Astrocyte (in vitro differentiated cells and primary cell): ENCODE measurements at places on chromosomes 6 and 20. TPM values are rescaled to one million over a fixed set of nuclear protein-coding genes. Genes with fewer than 3 reads are reported as not detected.

UST gene
- 15.3 and 18.0 TPM in 2 replicates for total RNA-seq

MEP1A gene
- total RNA-seq = not detected in 2 replicates

ZNF334 gene
- 8.5 and 9.3 TPM in 2 replicates for total RNA-seq

WFDC8 gene
- total RNA-seq = not detected in 2 replicates

- peak; percentile 53 for DNase-seq
Observed at GRCh38 chr6:155162682-155163081, 101.1 kb upstream of the CLDN20 start.

GRCh38 chr6:108114841-108115597, 40.5 kb upstream of the OSTM1 start:
- DNase-seq = peak; percentile 76

- DNase-seq = peak; percentile 73
Observed at GRCh38 chr6:14129575-14129974, 12.0 kb downstream of the CD83 start.

DNA sequence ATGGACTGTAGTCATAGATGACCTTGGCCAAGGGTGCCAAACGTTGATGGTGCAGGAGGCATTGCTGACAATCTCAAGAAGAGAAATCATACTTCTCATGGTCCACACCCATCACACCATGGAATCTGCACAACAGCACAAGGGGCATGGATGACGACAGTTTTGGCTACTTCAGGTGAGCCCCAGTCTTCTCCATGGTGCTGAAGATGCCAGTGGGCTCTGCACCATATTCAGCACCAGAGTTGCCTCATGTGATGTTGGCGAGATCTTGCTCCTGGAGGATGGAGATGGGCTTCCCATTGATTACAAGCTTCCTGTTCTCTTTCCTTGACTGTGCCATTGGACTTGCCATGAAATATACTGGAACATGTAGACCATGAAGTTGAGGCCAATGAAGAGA, 188.9 kb downstream of the NRN1 start:
- no peak for DNase-seq

DNA sequence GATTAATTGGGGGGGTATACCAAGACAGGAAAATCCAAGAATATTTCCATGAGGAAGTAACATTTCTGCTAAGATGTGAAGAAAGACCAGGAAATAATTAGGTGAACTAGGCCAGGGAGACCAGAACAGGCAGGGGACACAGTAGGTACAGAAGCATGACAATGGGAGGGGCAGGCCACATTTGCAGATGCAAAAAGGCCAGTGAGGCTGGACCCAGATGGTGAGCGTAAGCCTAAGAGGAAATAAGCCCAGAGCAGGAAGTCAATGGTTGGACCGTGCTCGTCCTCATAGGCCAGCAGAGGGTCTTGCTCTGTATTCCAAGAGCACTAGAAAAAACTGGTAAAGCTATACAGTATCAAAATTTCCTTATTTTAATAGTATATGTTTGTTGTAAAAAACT, 9.4 kb downstream of the CEP162 start:
- DNase-seq = no peak

DNA sequence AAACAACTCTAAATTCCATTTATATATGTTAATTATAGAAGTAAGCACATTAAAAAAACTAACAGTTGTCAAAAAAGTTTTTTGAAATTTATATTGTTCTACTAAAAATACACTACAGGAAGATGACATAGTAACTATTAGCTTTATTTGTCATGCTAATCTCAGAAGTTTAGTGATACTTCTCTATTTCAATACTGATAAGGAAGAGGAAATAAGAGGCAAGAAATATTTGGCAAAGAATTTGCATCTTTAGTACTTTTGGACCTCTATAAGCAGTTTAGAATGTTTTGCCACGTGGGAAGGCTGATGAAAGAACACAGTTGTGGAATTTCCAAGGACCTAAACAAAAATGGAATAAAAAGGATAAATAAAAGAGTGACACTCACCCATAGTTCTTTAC, 12.6 kb downstream of the IFNGR1 start:
- no peak for DNase-seq

GRCh38 chr6:121504227-121504626, 68.8 kb downstream of the GJA1 start:
- DNase-seq = peak; percentile 96

- DNase-seq = peak; percentile 62
Observed at GRCh38 chr6:42165016-42165415, 8.1 kb upstream of the GUCA1A start.

GRCh38 chr6:33950472-33950881, 146.7 kb upstream of the MLN start:
- DNase-seq = no peak

DNA sequence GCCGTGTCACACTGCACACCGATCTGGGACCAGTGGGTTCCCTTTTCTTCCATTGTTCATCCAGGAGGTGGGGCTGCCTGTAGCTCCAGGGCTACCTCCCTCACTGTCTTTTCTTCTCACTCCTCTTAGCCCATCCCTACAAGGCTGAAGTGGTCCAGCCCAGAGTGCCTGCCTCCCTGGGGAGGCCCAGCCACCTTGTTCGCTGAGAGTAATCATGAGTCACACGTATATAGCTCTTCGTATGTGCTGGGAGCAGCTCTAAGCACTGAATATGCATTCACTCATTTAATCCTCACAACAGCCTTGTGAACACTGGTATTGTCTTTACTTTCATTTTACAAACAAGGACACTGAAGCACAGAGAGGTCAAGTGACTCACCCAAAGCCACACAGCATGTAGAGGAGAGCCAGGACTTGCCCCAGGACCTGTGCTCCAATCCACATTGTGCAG, 14.7 kb upstream of the CCDC167 start:
- DNase-seq = peak; percentile 44
